Placental pericyte (primary cell): ENCODE measurements at places on chromosomes 13 and 19. TPM values are rescaled to one million over a fixed set of nuclear protein-coding genes. Genes with fewer than 3 reads are reported as not detected.

FFAR2 gene
- total RNA-seq = not detected in 2 replicates

CDX2 gene
- total RNA-seq = not detected in 2 replicates

KLK3 gene
- total RNA-seq = not detected in 2 replicates

RASGRP4 gene
- total RNA-seq = not detected in 2 replicates

ITM2B gene
- 83.5 and 277 TPM in 2 replicates for total RNA-seq

IGFLR1 gene
- total RNA-seq = 0.66 and 1.9 TPM in 2 replicates

ONECUT3 gene
- not detected in 2 replicates for total RNA-seq

CEACAM7 gene
- total RNA-seq = not detected in 2 replicates

GJB6 gene
- total RNA-seq = not detected in 2 replicates

CCDC169 gene
- total RNA-seq = 1.3 and 3.3 TPM in 2 replicates

IL4I1 gene
- 0.43 and 3.3 TPM in 2 replicates for total RNA-seq

HAUS8 gene
- total RNA-seq = 1.3 and 8.6 TPM in 2 replicates

SIRT2 gene
- total RNA-seq = 59.0 and 63.7 TPM in 2 replicates

PEG3 gene
- 0.14 and 0.44 TPM in 2 replicates for total RNA-seq

ZNF439 gene
- total RNA-seq = 1.3 and 4.0 TPM in 2 replicates

CRB3 gene
- not detected in 2 replicates for total RNA-seq

ERICH4 gene
- not detected in 2 replicates for total RNA-seq

TPTE2 gene
- 0.22 TPM in 1 of 2 replicates, not detected in the other for total RNA-seq

MBD3L3 gene
- not detected in 2 replicates for total RNA-seq

FGF9 gene
- total RNA-seq = 0.14 and 0.22 TPM in 2 replicates
